Amniotic epithelial cell (primary cell): ENCODE measurements at places on chromosomes 12 and 14.

- DNase-seq: no peak
Observed at GRCh38 chr12:132338781-132339180, 9.4 kb upstream of the GALNT9 start.

GRCh38 chr14:62031504-62031903, 269.3 kb downstream of the SNAPC1 start:
- no peak for DNase-seq

DNA sequence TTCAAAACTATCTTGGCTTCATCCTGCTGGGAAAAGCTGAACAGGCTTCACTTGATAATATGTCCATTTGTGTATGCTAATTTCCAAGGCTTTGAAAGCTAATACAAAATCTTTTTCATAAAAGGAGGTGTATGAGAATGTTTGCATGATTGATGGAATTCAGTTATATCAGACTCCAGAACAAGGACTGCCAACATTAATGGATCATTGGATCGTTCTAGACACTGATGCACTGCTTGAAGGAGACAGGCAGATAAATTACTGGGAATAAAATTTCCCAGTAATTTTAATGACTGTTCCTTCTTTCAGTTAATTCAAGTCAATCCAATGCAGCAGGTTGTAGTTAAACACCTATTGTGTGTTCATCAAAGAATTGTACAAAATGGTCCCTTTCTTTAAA, 466 bp downstream of the GPRC5D start:
- DNase-seq: no peak

- no peak for DNase-seq
Observed at GRCh38 chr12:21434699-21435098, 2.8 kb upstream of the PYROXD1 start.

DNA sequence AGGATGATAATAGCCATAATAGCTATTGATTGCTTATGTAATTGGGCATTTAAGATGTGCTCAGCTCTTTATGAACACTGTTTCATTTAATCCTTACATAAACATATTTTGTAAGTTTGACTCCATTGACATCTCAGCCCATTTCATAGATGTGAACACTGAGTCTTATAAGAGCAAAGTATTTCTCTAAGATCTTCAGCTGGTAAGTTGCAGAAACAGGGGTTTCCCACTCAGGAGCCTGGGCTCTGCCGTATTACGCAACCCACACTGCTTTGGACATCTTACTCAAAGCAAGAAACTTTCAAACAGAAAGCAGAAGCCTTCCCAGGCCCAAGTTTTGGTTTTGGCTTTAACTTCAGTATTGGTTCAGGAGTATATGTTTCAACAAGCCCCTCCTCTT, 705.1 kb downstream of the MED13L start:
- DNase-seq: peak; percentile 75

- no peak for DNase-seq
Observed at GRCh38 chr12:22230280-22230794, 104.2 kb downstream of the ST8SIA1 start.

GRCh38 chr12:92582475-92582874, 120.3 kb upstream of the PLEKHG7 start:
- no peak for DNase-seq

- DNase-seq: peak; percentile 29
Observed at GRCh38 chr14:49960453-49960852, 67.6 kb downstream of the ARF6 start.

DNA sequence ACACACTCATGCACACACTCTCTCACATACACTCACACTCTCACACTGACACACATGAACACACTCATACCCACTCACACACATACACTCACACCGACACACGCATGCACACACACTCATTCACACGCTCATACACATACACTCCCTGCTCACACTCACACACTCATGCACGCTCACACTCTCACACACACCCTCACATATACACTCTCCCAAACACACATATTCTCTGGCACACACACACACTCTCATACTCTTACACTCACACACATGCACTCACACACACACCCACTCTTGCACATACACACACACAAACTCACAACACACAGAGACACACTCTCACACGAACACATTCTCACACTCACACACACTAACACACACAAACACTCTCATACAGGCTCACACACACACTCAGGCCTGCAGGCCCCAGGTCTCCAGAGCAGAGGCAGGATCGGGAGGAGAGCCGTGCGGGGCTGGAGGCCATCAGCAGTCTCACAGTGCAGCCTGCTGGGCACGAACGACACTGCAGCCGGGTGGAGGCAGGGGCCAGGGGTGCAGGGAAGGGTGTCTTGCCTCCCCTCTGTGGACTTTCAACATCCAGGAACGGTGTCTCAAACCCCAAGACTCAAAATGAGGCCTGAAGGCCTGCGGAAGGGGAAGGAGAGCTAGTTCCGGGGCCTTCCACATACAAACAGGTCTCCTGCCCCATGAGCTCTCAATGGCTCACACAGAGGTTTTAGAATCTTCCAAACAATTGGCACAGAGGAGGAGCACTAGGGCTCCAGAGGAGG, 148.7 kb downstream of the ANO2 start:
- DNase-seq: no peak

DNA sequence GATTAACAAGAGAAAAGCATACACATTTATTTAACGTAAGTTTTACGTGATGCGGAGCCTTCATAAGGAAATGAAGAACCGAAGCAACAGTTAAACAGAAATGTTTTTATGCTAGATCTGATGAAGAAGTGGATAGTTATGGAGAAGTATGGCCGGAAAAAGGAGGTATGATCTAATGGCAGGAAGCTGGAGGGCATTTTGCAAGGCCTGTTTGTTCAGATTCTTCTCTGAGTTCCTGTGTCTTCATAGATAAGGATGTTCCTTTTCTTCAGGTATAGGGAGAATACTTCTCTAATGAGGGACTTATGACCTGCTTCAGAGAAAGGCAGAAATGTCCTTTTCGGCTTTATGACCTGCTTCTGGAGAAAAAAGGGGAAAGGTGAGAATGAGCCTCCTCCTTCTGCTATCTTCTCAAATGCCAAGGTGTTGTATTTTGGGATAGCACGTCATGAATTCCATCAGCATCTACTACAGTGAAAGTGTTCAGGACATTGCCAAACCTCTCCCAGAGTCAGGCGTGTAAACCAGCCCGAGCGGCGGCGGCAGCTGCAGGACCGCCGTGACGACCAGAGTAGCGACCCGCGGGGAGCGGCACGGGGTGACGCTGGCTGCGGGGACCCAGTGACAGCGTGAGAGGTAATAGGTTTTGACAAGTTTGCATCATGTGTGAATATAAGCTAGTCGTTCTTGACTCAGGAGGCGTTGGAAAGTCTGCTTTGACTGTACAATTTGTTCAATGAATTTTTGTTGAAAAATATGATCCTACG, 33.7 kb upstream of the SGPP1 start:
- no peak for DNase-seq

DNA sequence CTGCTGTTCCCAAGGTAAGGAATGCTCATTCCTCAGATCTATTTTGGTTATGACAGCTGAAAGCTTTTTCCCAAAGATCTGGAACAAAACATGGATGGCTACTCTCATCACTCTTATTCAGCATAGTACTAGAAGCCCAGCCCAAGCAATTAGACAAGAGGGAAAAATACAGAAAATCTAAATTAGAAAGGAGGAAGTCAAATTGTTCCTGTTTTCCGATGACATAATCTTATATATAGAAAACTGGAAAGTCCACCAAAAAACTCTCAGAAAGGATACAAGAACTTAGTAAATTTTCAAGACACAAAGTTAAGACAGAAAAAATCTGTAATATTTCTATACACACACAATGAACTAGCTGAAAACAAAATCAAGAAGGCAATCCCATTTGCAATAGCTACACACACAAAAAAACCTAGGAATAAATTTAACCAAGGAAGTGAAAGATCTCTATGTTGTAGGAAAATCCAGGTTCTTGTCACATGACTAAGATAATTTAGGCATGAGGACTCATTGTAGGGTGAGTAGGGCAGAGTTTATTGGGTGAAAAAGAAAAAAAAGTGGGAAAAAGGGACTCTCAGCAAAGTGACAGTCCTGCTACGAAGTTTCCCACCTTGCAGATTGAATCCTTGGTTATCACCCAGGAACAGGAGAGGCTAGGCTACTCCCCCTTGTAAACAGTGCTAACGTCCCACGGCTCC, 28.6 kb upstream of the KLRB1 start:
- no peak for DNase-seq

DNA sequence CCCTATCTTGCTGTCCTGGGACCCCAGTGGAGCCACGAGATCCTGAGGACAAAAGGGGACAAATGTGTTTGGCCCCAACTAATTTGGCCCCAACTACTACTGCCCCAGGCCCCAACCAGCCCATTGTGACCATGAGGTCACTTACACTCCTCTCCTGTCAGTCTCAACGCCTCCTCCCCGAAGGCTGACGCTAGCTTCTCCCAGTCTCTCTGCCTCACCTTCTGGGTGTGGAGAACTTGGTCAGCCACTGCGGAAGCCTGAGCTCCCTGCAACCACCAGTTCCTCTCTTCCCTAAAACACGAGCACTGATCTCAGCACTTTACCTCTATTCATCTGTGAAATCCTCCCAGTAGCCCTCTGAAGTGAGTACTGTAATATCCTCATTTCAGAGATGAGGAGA, 13.3 kb downstream of the FAM181A start:
- DNase-seq: no peak

DNA sequence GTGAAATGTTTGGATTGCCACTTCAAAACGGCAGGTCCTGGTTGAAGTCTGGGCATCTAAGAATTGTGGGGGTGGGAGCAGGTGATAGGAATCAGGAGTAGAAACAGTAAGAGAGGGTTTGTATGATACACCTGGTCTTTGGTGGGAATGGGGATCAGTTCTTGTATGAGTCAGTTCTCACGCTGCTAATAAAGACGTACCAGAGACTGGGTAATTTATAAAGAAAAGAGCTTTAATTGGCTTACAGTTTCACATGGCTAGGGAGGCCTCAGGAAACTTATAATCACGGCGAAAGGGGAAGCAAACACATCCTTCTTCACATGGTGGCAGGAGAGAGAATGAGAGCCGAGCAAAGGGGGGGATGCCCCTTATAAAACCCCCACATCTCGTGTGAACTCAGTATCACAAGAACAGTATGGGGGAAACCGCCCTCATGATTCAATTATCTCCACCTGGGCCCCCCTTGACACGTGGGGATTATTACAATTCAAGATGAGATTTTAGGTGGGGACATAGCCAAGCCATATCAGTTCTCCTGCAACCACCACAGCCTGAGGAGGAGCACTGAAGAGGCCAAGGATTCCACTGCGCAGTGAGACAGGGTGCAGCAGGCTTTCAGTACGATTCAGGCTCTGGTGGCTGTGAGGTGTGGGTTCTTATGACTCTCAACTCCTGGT, 52.1 kb downstream of the DRAM1 start:
- no peak for DNase-seq

GRCh38 chr14:99663386-99664057, 18.6 kb downstream of the HHIPL1 start:
- DNase-seq: no peak

GRCh38 chr12:76623931-76624330, 64.4 kb upstream of the OSBPL8 start:
- DNase-seq: no peak

- no peak for DNase-seq
Observed at GRCh38 chr14:43041976-43042375, 1435.3 kb downstream of the LRFN5 start.

DNA sequence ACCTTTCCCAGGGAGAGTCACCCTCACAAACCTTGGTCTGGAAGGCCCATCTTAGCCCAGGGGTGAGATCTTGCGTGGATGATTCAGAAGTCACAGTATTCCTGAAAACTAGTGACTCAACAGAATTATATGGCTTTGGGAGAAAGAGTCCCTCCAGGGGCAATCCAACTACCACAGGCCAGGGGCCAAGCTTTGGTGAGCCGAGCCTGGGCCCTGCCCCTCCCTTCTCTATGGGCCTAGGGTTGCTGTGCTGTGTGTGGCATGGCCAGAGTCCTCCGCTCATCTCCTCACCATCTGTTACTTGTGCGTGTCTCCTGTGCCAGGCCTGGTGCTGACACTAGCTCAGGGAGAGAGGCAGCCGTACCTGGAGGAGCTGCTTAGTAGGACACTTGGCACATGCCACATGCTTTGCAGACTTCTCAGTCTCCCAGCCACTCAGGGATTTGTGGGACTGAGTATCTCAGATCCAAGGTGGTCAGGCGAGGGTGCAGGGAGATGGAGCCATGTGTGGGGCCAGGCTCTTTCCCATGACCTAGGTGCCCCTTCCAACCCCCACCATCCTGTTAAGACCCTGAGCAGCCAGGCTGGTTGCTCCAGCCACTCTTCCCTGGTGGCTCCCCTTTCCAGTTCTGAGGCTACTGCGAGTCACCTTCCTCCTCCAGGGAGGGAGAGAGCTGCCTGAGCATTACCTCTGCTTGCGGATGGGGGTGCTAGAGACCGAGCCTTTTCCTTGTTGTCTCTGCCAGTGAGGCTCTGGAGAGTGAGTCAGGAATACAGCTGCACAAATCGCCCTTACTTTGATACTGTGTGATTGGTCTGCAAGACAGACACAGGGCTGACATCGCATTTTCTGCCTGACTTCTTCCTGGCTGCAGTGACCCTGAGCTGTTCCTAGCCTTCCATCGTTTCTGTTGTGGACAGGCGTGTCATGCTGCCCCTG, 94.1 kb downstream of the SLC25A47 start:
- peak; percentile 92 for DNase-seq

DNA sequence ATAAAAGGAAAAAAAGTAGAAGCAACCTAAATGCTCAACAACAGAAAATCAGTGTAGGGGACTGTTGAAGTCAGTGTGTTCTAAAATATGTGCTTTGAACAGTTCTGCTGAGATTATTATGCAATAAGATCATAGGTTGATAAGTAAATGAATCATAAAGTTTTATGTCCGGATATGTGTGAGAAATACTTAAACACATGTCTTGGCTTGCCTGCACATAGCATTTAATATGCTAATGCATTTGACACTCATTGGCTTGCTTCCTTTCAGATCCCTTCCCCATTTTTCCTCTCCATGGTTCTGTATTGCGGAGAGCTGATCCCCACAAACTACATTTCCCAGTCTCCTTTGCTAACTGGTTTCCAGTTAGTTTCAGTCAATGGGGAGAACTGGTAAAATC, 573.8 kb upstream of the TBX3 start:
- DNase-seq: peak; percentile 79

DNA sequence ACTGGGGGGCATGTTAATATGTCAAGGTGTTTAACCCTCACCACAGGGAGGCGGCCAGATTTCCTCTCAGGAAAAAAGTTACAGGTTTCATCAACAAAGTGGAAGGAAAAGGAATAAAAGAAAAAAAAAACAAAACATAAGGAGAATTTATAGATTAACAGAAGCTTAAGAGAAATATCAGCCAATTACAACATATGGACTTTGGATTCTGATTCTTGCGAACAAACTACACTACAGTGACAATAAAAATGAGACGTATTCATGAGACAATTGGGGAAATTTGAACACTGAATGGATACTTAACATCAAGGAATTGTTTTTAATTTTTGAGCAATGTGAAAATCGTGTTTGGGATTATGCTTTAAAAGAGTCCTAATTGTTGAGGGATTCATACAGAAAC, 60.4 kb downstream of the CALM1 start:
- no peak for DNase-seq

GRCh38 chr12:97022536-97023230, 115.6 kb downstream of the NEDD1 start:
- no peak for DNase-seq

DNA sequence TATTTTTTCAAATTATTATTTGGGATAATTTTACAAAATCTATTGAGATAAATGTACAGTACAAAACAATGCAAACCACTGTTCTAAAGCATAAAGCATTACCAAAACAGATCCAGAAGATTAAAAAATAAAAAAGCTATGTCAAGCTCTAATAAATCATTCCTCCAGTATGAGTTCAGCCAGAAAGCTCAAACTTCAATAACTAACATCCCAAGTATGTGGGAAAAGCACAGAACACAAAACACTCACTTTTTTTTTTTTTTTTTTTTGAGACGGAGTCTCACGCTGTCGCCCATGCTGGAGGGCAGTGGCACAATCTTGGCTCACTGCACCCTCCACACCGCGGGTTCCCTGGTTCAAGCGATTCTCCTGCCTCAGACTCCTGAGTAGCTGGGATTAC, 11.3 kb downstream of the SAV1 start:
- DNase-seq: peak; percentile 50
